ENCODE measurements at places on chromosomes 5 and 9. TPM values are rescaled to one million over a fixed set of nuclear protein-coding genes. Genes with fewer than 3 reads are reported as not detected.

SLC44A1 gene
- total RNA-seq: 72.8 TPM

ANKRD34B gene
- 0.09 TPM for total RNA-seq

LCN9 gene
- total RNA-seq: 10.4 TPM

GGTA1 gene
- total RNA-seq: not detected

ANKS6 gene
- 55.2 TPM for total RNA-seq

NUTM2F gene
- not detected for total RNA-seq

RAD17 gene
- total RNA-seq: 30.5 TPM

ETF1 gene
- total RNA-seq: 112 TPM

STK10 gene
- 11.0 TPM for total RNA-seq

SIT1 gene
- not detected for total RNA-seq

GDA gene
- 5.0 TPM for total RNA-seq

SLC22A4 gene
- not detected for total RNA-seq

PAPPA gene
- 0.09 TPM for total RNA-seq

GRIN1 gene
- not detected for total RNA-seq

UBAP2 gene
- total RNA-seq: 79.8 TPM

PCDHB11 gene
- 2.6 TPM for total RNA-seq

SMIM32 gene
- total RNA-seq: 0.20 TPM

ZNF483 gene
- 20.9 TPM for total RNA-seq

- DNase-seq: no peak
Observed at GRCh38 chr5:139772089-139772791, 23.4 kb upstream of the PSD2 start.

- no peak for DNase-seq
Observed at GRCh38 chr5:52943285-52943684, 45.9 kb upstream of the ITGA2 start.

GRCh38 chr5:37208883-37209797 lies 40.0 kb downstream of the CPLANE1 start:
- DNase-seq: no peak

DNA sequence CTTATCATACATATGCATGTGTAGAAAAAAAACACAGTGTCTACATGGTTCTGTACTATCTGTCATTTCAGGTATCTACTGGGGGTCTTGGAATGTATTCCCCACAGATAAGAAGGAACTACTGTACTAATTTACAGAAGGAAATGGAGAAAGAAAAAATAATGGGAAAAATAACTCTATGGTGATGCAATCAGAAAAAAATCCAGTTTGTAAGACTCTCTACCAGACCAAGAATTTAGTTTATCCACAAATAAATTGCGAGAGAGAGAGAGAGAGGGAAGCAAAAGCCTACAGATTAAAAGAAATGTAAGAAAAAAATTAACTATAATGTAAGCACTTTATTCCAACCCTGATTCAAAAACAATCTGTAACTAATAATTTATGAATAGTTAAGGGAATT lies 708.6 kb upstream of the ZNF608 start:
- no peak for DNase-seq

- no peak for DNase-seq
Observed at GRCh38 chr9:133667759-133668450, 31.7 kb downstream of the DBH start.

- DNase-seq: no peak
Observed at GRCh38 chr5:6185574-6185973, 192.8 kb downstream of the MED10 start.

GRCh38 chr5:68250661-68251298 lies 35.2 kb downstream of the PIK3R1 start:
- DNase-seq: no peak

- no peak for DNase-seq
Observed at GRCh38 chr5:143734456-143734780, 77.5 kb upstream of the HMHB1 start.

DNA sequence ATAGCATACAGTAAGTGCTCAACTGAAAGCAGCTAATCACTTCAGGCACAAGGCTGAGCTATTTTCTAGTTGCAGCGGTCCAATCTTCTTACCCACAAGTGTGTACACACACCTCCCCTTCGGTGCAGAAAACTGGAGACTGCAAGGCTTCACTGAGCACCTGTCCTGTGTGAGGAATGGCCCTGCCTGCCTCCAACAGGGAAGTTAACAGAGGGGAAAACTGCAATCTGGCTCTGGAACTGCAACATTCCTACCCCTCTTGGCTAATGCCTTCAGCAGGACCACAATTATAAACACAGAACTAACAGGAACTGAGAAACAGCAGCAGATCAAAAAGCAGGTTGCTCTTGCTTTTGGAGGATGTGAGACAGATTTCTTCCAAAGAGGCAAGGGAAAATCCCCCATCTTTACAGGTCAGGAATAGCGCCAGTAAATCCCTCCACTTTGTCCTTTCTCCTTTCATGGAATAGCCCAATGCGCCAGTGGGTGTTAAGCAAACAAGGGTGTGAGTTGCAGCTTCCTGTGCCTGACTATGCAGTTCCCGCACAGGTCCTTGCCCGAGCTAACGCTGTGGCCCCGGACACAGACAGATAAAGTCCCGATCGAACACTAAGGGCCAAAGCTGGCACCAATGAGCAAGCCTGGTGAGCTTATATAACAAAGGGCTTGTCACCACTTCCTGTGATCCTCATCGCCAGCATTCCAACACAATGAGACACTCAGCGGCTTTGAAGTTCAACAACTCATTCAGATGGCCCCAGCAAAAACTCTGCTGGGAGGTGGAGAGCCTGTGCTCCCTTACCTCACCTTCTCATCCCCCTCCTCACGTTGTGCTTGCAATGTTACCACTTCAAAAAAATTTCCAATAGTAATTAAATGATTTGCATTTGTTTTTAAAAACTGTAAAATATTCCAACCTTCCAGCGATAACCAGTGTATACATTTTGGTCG lies 21.5 kb downstream of the SHB start:
- DNase-seq: peak; percentile 93

GRCh38 chr5:44536650-44537260 lies 147.5 kb upstream of the FGF10 start:
- DNase-seq: peak; percentile 72

DNA sequence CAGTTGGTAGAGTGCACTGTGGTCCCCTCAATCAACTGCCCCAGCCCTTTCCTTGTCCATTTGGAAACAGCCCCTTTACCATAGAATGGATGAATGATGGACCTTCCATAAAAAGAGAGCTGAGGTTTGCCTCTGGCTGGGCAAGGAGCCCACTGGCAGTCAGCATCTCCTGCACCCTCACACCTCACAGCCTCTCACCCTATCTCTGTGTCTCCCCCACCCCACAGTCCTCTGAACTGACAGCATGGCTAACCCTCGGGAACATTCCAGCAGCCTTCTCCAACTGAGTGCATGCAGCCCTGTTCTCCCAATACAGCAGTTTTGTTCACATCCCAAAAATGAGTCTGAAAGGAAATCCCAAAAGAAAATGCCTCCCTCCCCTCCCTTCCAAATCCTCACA lies 51.7 kb downstream of the RETREG1 start:
- no peak for DNase-seq

GRCh38 chr9:38250279-38251035 lies 142.0 kb upstream of the ALDH1B1 start:
- DNase-seq: no peak

DNA sequence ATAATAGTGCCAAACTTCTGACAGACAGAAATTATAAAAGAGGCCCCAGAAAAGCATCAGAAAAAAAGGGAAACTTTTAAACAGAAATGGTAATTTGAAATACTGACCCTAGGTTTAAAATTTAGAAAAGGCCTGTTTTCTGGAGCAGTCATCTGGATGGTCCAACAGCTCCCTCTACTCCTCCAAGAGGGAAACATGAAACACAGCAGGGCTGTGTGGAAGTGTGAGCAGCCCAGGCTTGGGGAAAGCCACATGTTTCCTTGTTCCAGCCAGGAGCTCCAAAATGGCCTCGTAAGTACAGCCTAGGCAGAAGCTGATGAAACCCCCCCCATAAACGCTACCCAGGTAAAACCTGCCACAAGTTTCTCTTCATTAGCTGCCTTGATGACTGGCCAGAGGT lies 499.3 kb upstream of the ADAMTS16 start:
- peak; percentile 80 for DNase-seq

DNA sequence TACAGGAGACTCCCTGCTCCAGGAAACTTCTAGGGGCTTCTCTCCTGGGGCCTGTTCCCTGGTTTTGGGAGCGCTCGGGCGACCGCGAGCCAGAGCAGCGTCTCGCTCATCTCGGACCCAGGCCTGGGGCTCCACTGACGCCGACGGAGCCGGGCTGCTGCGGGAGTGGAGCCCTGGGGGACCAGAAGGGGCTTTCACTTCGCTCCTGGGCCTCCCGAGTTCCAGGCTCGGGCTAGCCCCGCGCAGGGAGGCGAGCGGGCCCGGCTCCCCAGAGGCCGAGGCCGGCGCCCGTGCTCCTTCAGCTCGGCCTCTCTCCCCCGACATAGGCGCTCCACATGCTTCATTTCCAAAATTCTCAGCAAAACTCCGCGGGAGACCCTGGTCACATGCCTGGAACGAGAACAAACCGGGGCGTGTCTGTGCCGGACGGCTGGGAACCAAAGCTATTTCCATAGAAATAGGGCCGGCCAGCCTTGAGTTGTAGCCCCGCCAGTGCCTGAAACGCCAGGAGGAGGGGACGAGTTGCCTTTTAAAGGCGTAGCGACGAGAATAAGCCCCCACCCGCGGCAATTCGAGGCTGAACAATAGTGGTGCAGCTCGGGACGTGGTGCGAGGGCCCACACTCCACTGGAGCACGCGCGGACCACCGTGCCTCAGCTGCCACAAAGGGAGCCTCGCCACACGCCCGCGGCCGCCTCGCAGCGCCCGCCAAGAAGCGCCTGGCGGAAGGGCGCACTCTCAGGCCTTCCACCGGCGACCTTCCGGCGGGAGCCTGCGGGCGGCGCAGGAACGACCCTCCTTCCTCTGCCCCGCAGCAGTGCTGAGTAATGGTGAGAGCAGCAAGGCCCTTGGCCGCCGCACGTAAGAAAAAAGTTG lies 1.1 kb upstream of the G3BP1 start:
- peak; percentile 92 for DNase-seq

DNA sequence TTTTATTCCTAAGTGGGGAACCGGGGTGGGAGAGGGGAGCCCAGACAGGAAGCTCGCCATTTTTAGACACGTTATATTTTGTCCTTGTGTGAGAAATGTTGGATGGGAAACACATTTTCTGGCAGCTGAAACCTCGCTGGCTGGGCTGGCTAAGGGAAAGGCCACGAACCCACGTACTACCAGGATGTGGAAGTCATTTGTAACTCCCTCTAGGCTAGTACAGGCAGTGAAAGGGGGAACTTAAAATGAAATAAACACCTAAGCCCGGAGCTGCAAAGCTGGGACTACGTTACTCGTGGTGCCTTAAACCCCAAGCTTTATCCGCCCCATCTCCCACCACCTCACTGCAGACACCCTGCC lies 42.5 kb downstream of the TMEM174 start:
- no peak for DNase-seq

DNA sequence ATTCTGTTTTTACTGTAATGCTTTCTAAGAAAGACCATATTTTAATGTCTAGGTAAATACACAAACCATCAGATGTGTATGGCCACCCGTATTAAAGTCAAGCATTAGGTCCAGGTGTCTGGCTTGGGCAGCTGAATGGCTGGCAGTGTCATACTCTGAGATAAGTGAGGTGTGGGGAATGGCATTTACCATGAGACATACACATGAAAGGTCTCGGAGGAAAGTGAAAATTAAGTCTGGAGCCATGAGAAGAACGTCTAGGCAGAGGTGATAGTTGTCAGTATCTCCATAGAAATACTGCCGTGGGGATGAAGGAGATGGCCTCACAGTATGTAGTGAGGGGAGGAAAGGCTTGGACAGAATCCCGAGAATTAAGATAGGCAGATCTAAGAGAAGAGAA lies 164.3 kb downstream of the TLE4 start:
- no peak for DNase-seq

GRCh38 chr9:87676976-87677775 lies 48.7 kb upstream of the CTSL start:
- no peak for DNase-seq

- no peak for DNase-seq
Observed at GRCh38 chr5:175822225-175822624, 49.2 kb upstream of the CPLX2 start.

- DNase-seq: peak; percentile 86
Observed at GRCh38 chr9:125889476-125890419, 142.6 kb downstream of the PBX3 start.

DNA sequence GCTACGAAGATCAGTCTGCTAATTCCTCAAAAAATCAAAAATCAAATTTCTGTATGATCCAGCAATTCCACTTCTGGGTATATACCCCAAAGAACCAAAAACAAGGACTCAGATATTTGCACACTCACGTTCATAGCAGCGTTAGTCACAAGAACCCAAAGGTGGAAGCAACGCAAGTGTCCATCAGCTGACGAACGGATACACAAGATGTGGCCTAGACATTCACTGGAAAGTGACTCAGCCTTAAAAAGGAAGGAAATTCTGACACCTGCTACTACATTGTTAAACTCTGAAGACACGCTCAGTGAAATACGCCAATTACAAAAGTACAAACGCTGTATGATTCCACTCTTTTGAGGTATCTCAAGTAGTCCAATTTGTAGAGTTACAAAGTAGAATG lies 93.3 kb downstream of the OTULIN start:
- no peak for DNase-seq
